Urinary bladder (tissue), 4 donors: ENCODE measurements at places on chromosomes 6 and 20. TPM values are rescaled to one million over a fixed set of nuclear protein-coding genes. Genes with fewer than 3 reads are reported as not detected.

TINAG gene
- total RNA-seq, result 0.16 TPM

GRCh38 chr20:63693733-63694583 is 2.5 kb upstream of the TNFRSF6B start:
- DNase-seq, result no peak

ARMH2 gene
- total RNA-seq, result not detected

- DNase-seq, result no peak
Measured at GRCh38 chr20:23118144-23118543, 32.0 kb upstream of the CD93 start.

DNA sequence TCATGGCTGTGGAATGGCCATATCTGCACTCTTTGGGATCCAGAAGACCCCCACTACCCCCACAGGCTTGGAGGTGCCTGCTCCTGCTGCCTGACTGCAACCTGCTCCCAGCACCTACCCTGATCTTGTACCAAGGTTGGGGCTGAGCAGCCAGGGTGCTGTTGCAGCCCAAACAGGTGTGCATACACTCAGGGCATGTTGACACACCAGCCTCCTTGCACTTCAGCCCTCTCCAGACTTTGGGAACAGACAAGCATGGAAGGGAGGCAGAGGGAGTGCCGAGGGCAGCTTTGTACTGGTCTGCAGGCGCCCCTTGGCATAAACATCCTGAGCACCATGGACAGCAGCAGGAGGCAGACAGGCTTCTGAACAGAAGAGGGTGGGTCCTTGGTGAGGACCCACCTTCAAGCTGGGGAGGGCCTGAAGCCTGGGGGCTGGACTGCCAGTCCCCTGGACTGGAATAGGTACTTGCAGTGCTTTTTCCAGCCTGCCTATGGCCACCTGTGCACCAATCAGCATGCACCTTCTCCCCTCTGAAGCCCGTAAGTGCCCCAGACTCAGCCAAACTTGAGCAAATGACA is 1675.8 kb downstream of the HACE1 start:
- DNase-seq, result no peak

DNA sequence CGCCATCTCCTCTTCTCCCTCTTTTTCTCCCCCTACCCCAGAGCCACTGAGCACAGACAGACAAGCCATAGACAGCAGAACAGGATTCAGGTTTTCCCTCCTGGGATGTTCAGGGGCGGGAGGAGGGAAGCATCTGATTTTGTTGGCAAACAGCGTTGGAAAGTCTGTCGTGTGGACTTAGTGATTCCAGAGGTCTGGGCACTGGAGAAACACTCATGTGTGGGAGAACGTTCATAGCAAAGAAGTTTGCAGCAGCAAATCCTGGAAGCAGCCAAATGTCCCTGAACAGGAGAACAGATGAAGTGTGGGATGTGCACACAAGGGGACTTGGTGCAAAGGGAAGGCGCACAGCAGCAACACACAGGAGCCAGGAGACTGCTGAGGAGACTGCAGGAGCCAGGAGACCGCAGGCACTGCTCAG is 264.1 kb upstream of the CDYL start:
- no peak for DNase-seq

AIF1 gene
- 42.6 TPM for total RNA-seq

DNA sequence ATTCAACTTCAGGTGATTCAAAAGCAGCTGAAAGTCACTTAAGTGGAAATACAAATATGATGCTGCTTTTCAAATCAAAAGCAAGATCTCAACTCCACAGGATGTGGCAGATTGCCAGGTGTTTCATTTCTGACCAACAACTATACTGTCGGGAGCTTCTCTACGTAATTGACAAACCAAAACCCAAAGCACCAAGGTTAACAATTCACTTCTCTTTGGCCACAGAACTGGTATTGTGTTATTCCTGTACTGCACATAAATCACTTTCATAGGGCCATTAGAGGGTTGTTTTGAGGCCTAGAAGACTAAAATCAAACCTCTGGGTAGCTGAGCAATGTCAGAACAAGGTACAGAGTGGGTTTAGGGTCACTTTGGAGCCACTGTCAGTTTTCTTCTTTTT is 169.7 kb downstream of the HAO1 start:
- peak; percentile 31 for DNase-seq

SLC52A3 gene
- total RNA-seq, result 1.9 TPM

- no peak for DNase-seq
Measured at GRCh38 chr6:6405031-6405430, 84.6 kb upstream of the F13A1 start.

GTSF1L gene
- total RNA-seq, result not detected

DNA sequence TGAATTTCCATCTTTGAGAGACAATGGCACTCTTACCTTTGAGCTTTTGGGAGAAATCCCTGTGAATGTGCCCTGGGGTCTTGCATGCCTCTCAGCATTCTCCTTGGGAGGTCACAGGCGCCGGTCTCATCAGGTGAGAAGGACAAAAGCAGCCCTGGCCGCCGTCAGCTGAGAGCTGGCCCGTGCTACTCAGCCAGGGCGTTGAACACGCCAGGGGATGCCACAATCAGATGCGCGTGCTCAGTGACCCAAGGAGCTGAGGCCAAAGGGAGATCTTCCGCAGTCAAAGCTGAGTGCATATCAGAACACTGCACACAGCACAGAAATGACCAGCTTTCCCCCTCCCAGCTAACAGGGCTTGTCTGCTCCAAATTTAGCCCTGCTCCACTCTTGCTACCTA is 253.6 kb upstream of the NOX3 start:
- DNase-seq, result no peak

- DNase-seq, result no peak
Measured at GRCh38 chr6:161161889-161162624, 111.8 kb downstream of the AGPAT4 start.

DNA sequence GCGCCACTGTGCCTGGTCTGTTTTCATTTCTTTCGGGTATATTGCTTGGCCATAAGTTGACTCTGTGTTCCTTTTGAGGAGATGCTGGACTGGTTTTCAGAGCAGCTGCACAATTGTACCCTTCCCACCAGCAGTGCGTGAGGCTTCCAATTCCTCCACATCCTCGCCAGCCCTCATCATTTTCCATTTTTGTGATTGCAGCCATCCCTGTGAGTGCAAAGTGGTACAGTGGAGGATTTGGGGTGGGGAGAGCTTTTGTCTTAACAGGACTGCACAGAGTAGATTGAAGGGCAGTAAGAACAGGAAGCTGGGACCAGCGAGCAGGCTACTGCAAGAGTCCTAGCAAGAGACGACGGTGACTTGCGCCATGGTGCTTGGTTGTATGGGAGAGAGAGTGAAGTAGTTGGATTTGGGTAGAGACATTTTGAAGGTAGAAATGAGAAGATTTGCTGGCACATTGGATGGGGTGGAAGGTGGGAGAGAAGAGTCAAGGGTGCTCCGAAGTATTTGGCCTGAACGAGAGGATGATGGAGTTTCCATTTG is 18.3 kb downstream of the BCAS4 start:
- no peak for DNase-seq

SLA2 gene
- total RNA-seq, result 0.11 TPM

GRCh38 chr6:69894578-69895347 is 28.4 kb downstream of the COL19A1 start:
- DNase-seq, result peak; percentile 11

DNA sequence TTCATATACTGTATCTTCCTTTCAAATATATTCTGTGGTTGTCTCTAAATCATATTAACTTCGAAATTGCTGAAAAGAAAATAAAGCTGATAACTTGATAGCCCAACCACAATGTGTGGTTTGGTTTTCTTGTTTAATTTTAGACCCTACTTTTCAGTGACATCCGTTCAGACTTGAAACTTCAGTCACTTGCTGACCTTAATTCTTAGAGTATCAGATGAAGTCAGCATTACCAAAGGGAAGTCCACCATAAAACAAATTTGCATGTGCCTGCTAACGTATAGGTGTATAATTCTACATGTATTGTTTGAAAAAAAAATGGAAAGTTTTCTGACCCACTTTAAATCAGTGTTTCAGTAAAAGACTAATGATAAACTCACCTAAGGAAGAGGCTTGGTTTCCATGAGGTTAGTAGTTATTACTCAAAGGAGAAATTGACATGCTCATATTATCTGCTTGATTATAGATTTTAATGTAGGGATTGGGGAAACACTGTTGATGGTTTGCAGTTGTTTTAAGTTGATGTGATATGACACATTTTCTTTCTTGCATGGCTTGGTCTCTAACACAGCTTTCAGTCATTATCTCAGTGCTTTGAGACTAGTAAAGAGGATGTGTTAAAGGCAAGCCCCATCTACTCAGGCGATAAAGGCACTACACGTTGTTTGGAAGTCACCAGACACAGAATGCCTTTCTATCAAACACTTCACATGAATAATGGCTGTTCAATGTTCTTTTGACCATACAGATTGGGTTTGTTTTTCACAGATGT is 5.2 kb upstream of the IL17A start:
- DNase-seq, result no peak

DNA sequence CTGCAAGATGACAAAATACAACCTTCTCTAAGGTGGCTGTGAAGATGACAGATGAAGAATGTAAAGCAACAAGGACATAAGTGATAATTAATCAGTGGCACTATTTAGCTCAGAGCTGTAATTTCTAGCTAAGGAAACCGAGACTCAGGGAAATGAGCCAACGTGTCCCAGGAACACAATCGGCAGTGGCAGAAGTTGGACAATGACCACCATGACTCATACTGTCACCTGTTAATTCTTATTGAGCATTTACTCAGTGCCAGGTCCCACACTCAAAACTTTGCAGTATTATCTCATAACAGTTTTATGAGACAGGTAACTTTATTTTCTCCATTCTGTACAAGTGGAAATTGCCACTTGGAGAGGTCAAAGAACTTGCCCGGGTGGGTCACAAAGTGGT is 55.8 kb downstream of the LAMA4 start:
- DNase-seq, result no peak

MAP3K5 gene
- total RNA-seq, result 19.4 TPM

EPB41L1 gene
- total RNA-seq, result 37.0 TPM

BHLHE23 gene
- 0.26 TPM for total RNA-seq

DNA sequence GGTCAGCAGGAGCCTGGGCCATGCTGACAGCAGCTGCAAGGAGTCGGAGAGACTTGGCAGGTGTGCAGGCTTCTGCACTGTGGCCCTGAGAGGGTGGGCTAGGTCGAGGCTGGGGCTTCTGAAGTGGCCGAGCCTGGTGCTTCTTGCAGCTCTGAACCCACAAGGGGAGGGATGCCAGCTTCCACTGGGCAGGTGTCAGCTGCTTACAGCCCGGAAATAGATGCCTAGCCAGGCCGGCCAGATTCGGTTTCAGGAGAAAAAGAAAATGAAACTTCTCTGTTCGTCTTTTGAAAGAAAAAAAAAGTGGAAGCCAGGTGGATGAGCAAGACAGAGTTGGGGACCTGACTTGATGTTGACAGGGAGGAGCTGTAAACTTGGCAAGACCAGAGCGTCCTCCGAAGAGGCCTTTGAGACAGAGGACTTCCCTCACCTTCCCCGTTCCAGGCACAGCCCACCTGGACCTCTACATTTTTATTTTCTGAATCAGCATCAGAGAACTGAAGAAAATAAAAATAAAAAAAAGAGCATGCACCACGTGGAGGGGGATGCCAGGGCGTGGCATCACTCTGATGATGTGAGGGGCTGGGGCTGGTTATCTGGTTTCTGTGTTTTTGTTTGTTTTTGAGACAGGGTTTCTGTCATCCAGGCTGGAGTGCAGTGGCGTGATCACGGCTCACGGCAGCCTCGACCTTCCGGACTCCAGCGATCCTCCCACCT is at the start of gene ZBP1:
TSS of gene ZBP1 (minus strand) at position 153 of the 717 bp plus-strand sequence. CDS start at position 22, 131 bp downstream.
- no peak for DNase-seq

DNA sequence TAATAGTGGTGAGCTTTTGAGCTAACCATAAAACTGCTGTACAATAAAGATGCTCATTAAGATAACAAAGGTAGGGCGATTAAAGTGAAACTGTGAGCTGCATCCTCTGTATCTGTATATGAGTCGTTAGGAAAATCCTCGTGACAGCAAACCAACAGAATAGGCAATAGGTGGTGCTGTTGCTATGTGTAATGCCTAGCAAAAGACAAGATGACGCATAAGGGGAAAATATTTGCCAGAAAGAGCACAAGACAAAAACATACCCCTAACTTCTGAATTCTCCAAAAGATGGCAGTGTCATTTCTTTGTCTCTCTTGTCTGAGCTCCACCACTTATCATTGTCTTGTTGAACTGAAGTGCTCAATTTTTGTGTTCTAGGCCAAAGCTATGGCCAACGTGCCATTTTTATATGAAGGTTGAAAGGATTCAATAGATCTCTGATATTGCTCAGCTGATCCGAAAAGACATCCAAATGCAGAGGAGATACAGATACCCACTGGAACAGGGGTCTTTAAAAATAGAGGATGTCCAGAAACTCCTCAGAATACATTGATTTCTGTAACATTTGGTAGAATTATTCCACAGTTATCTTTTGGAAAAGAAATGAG is 56.3 kb upstream of the ANKEF1 start:
- peak; percentile 81 for DNase-seq

DNA sequence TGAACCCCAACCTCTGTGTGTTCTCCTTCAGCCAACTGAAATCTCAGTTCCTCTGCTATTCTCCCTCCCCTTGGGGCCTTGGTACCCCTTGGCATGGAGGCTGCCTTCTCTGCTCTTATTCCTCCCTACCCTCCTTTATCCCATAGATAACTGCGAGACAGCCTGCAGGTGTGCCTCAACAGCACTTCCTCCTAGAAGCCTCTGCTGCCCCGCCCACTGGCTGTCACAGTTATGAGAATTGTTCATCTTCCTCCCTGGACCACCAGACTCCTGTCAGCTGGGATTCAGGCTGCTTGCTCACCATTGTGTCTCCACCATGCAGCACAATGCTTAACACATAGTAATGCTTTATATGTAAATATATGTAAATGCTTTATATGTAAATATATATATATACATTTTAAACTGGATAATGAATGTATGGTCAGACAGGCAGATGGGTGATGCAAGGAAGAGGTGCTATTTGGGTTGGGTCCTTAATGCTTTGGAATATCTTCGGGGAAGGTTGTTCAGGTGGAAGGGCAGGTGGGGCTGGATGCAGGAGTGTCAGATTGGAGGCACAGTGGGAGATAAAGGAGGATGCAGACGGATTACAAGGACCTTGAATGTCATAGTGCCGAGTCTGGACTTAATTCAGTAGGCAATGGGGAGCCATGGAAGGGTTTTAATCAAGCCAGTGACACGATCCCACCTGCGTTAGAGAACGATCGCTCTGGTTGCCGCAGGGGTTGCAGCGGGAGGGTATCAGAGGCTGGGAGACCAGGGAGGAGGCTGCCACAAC is 4.9 kb downstream of the CDH22 start:
- no peak for DNase-seq

DNA sequence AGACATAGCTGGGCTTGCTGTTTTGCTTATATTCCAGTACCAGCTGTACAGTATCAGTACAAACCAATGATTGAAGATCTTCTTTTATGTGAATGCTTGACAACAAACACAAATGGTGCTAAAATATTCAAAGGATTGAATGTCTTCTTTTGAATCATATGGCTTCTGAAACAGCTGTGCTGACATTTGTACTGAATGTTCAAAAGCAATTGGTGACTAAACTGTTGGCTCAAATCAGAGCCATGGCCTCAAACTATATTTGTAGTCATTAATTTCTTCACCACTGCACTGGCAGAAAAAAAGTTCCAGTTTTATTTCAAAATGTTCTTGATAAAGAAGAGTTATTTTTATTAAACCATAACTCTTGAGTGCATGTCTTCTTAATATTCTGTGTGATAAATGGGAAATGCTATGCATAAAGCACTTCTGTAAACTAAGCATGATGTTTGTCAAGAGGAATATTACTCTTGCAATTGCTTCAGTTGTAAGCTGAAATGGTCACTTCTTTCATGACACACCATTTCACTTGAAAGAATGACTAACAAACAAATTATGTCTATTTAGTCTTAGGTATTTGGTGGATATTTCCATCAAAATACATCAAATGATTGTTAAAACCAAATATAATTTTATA is 45.9 kb upstream of the CENPW start:
- DNase-seq, result no peak

RPS6KA2 gene
- total RNA-seq, result 34.7 TPM
